ENCODE measurements at places on chromosomes 3 and 15.

DNA sequence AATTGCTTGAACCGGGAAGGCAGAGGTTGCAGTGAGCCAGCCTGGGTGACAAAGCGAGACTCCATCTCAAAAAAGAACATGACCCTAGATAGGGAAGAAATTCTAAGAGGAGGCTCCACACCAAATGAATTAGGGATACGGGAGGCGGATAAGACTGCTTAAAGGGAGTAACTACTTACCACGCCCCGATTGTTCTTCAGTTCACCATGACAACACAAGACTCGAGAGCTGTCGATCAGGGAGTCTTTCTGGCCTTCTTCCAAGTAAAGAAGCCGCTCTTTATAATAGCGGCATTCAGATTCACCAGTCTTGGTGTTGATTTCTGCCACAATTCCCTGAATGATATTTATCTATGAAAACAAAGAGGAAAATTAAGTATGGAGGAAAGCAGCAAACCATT is 53.9 kb upstream of the TASOR start:
- no peak for DNase-seq
- no peaks in the 10 kb centered on the region for H3K27me3 ChIP-seq
- no peak overlapping the region for H3K27ac ChIP-seq
- H3K36me3 ChIP-seq: no peaks in the 10 kb centered on the region
- H3K4me1 ChIP-seq: no peaks in the 10 kb centered on the region

- H3K4me1 ChIP-seq: no peaks in the 10 kb centered on the region
- no peak for DNase-seq
- H3K36me3 ChIP-seq: no peaks in the 10 kb centered on the region
- H3K27ac ChIP-seq: no peak overlapping the region
- no peak overlapping the region for H3K4me3 ChIP-seq
- H3K27me3 ChIP-seq: no peaks in the 10 kb centered on the region
These were observed 27.7 kb downstream of the BLM start for GRCh38 chr15:90744759-90745402.

GRCh38 chr3:146115619-146116018 is 45.4 kb downstream of the PLOD2 start:
- H3K36me3 ChIP-seq: no peaks in the 10 kb centered on the region
- no peak overlapping the region for H3K4me3 ChIP-seq
- no peak overlapping the region for H3K27ac ChIP-seq
- H3K27me3 ChIP-seq: no peaks in the 10 kb centered on the region

- no peak for DNase-seq
- no peak overlapping the region for H3K27ac ChIP-seq
- no peaks in the 10 kb centered on the region for H3K36me3 ChIP-seq
- no peaks in the 10 kb centered on the region for H3K27me3 ChIP-seq
- no peaks in the 10 kb centered on the region for H3K4me1 ChIP-seq
- no peak overlapping the region for H3K4me3 ChIP-seq
These were observed 84.3 kb downstream of the FBLN2 start for GRCh38 chr3:13633176-13633575.

- H3K27me3 ChIP-seq: no peaks in the 10 kb centered on the region
- H3K27ac ChIP-seq: no peak overlapping the region
- no peak for DNase-seq
- no peaks in the 10 kb centered on the region for H3K4me1 ChIP-seq
- H3K36me3 ChIP-seq: no peaks in the 10 kb centered on the region
- no peak overlapping the region for H3K4me3 ChIP-seq
These were observed 13.8 kb upstream of the NMNAT3 start for GRCh38 chr3:139691619-139692018.

- H3K36me3 ChIP-seq: no peaks in the 10 kb centered on the region
- no peaks in the 10 kb centered on the region for H3K27me3 ChIP-seq
- H3K4me1 ChIP-seq: no peaks in the 10 kb centered on the region
- DNase-seq: no peak
- no peak overlapping the region for H3K4me3 ChIP-seq
- H3K27ac ChIP-seq: no peak overlapping the region
These were observed 39.0 kb upstream of the RBMS3 start for GRCh38 chr3:29241855-29242254.

DNA sequence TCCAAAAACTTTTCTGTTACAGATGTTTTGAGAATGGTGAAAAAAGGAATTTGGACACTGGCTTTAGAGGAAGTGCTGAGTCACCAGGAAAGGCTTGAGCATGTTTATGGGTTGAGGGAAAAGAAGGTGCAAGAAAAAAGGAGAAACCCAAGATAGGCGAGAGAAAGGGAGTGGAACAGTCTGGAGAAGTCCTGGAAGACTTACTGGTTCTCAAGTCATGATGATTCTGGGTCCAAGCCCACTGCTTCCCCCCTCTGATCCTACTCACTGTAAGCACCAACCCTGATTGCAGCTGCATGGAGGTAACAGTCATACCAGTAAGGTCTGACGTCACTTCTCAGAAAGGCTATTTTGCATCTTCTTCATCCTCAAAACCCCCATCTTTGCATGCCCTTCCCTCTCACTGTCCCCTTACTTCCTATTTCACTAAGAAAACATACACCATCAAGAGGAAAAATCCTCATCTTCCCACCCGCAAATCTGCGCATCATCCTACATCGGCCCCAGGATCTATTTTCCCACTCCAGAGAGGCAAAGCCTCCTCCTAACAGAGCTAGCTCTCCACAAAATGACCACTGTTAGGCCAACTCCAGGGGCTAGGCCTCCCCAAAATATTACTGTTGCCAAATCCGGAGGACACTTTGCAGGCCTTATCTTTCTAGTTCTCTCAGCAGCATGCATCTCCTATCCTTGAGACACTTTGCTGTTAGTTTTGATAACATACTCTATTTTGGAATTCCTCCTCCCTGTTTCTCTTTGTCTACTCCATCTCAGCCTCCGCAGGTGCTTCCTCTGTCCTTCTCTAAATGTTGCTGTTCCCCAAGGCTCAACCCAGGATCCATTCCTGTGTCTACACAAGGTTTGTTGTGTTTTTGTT is 3.2 kb upstream of the ATP13A3 start:
- H3K27me3 ChIP-seq: no peaks in the 10 kb centered on the region
- no peaks in the 10 kb centered on the region for H3K36me3 ChIP-seq
- no peak for DNase-seq
- no peak overlapping the region for H3K4me3 ChIP-seq
- no peaks in the 10 kb centered on the region for H3K4me1 ChIP-seq

GRCh38 chr15:75672646-75673425 is 25.1 kb downstream of the SNX33 start:
- H3K4me3 ChIP-seq: no peak overlapping the region
- H3K27ac ChIP-seq: peak overlapping the region; percentile 88
- H3K4me1 ChIP-seq: peaks cover 4% of the 10 kb centered on the region
- no peaks in the 10 kb centered on the region for H3K36me3 ChIP-seq
- no peaks in the 10 kb centered on the region for H3K27me3 ChIP-seq

- no peaks in the 10 kb centered on the region for H3K27me3 ChIP-seq
- H3K4me1 ChIP-seq: no peaks in the 10 kb centered on the region
- no peak for DNase-seq
- no peak overlapping the region for H3K4me3 ChIP-seq
- no peak overlapping the region for H3K27ac ChIP-seq
These were observed 131.4 kb downstream of the EPHA3 start for GRCh38 chr3:89238846-89239245.

DNA sequence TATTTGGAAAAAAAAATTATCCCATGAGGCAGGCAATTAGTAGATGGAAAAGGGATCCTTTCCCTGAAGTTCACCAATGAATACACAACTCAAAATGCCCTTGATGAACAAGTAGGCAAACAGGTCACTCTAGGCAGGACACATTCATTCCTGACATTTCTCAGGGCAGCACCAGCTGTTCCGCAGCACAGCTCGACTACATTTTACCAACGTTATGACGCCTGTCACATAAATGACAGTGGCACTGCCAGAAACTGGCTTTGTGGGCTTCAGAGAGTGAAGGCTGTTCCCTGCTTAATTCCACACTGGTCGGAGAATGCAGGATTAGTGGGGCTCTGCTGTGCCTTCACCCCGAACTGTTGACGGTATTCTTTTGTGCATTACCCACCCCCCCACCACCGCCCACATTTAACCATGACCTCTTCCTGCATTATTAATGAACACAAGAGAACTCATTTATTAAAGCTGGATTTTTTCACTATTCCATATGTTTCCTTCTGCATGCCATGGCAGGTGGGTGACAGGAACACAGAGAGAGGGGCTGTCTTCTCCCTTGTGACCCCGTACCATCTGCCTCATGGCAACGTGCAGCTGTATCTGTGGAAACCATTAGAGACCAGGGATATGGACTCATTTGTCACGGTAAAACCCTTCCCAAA is 197.6 kb downstream of the PDZRN3 start:
- no peaks in the 10 kb centered on the region for H3K27me3 ChIP-seq
- H3K4me1 ChIP-seq: peaks cover 17% of the 10 kb centered on the region
- H3K36me3 ChIP-seq: no peaks in the 10 kb centered on the region
- H3K4me3 ChIP-seq: no peak overlapping the region
- H3K27ac ChIP-seq: peak overlapping the region; percentile 61

DNA sequence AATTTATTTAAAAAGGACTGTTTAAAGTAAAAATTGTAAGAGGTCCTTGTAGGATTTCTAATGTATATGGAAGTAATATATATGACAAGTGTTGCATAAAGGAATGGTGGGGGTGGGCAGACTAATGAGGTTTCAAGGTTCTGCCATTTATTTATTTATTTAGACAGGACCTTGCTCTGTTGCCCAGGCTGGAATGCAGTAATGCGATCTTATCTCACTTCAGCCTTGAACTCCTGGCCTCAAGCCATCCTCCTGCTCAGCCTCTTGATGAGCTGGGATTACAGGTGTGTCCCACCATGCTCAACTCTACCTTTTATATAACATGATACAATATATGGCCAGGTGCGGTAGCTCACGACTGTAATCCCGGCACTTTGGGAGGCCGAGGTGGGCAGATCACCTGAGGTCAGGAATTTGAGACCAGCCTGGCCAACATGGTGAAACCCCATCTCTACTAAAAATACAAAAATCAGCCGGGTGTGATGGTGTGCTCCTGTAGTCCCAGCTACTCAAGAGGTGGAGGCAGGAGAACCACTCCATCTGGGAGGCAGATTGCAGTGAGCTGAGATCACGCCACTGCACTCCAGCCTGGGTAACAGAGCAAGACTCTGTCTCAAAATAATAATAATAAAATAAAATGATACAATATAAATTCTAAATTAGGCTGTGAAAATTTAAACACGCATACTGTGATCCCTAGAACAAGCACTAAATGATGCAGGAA is 33.8 kb upstream of the IGF2BP2 start:
- H3K36me3 ChIP-seq: no peaks in the 10 kb centered on the region
- no peak overlapping the region for H3K27ac ChIP-seq
- no peak for DNase-seq
